ENCODE measurements at places on chromosomes 11 and 22. TPM values are rescaled to one million over a fixed set of nuclear protein-coding genes. Genes with fewer than 3 reads are reported as not detected.

The KCNQ1OT1 gene
- 0.36 TPM for total RNA-seq

The C11orf87 gene
- total RNA-seq = not detected

The FXYD2 gene
- not detected for total RNA-seq

The CSTF3 gene
- 19.6 TPM for total RNA-seq

The PRG3 gene
- total RNA-seq = not detected

The MACROD1 gene
- 36.7 TPM for total RNA-seq

The RAC2 gene
- total RNA-seq = 138 TPM

The ELMOD1 gene
- total RNA-seq = 0.20 TPM

The ART5 gene
- total RNA-seq = not detected

The ANKK1 gene
- 0.24 TPM for total RNA-seq

The LMO2 gene
- 0.12 TPM for total RNA-seq

The OLFML1 gene
- not detected for total RNA-seq

The HBE1 gene
- total RNA-seq = 4.6 TPM

The KCNJ4 gene
- not detected for total RNA-seq

GRCh38 chr11:38416141-38416540 is 1818.1 kb upstream of the RAG2 start:
- no peak for DNase-seq

- DNase-seq = peak; percentile 51
These were observed 59.8 kb downstream of the TMEM135 start for GRCh38 chr11:87097582-87097981.

DNA sequence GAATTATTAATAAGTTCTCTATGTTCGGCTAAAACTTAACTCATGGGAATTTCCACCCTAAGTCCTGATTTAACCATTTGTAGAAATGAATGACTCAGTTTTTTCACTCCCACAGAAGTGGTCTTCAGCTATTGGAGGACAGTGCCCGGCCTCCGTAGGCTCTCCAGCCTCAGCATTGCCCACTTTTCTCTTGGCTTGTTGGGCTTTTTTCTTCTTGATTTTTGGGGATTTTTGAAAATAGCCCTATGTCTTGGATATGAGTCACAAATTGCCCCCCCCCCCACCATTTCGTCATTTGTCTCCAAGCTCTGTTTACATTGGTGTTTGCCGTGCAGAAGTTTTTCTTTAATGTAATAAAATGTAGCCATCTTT is 66.7 kb downstream of the PACS1 start:
- peak; percentile 55 for DNase-seq

DNA sequence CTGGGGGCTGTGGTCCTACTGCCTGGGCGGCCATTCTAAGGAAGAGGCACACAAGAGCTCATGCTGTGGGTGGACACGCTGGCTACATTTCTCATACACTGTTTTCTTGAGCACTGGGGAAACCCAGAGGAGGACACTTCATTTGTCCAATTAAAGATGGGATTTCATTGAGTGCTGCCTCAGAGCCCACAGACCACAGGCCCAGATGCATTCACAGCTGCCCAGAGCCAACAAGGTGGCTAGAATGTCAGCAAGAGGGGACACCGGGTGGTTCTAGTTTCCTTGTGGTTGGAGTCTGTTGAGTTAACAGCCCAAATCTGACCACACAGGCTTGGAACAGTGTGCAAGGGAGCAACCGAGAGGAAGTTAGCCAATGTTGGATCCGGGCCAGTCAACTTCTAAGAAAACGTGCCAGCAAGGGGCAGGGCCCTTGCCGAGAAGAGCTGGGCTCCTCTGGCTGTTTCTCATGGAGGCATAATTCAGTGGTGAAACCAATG is 35.0 kb upstream of the SORL1 start:
- DNase-seq = peak; percentile 100

DNA sequence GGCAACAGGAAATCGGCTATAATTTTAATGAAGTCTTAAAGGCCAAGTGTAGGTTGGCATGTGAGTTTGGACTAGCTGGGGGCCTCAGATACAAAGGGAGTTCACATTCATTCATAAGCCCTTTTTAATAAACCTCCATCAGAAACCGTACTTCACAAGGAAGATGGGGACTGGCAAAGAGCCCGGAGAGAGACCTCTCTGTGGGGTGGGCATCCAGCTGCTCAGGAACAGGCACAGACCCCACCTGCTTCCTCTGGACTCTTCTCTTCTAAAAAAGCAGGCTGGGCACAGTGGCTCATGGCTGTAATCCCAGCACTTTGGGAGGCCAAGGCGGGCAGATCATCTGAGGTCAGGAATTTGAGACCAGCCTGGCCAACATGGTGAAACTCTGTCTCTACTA is 3.9 kb upstream of the ARFGAP3 start:
- DNase-seq = no peak

- peak; percentile 16 for DNase-seq
These were observed 582 bp downstream of the SREBF2 start for GRCh38 chr22:41833369-41834004.

DNA sequence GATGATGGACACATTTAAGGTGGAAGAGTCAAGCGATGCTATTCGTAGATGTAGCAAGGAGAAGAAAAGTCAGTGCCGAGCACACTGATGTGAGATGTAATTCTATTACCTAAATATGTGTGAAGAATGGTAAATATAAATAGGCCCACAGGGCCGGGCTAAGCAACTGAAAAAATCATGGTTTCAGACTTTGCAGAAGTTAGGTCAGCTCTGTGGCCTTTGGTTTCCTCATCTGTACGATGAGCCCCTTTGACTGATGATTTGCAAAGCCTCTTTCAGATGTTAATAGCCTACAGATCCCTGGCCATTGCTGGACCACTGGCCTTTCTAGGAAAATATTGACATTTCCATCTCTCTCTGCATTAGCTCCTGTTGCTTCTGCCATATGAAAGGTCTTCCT is 570.8 kb downstream of the OPCML start:
- DNase-seq = no peak

- no peak for DNase-seq
These were observed 37.5 kb downstream of the ATG16L2 start for GRCh38 chr11:72851726-72852125.

DNA sequence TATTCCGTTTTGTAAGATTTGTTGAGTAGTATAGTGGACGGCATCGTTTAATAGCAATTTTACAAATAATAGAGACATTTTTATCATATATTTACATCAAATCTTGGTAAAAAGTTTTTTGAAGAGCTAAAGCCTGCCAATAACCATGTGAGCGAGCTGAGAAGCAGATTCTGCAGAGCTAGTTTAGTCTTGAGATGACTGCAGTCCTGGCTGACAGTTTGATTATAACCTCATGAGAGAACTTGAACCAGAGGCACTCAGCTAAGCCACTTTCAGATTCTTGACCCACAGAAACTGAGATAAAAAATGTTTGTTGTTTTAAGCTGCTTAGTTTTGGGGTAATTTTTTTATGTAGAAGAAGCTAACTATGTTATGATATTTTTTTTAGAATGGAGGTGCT is 78.9 kb downstream of the PDE3B start:
- no peak for DNase-seq

GRCh38 chr11:37755521-37755920 is 1157.5 kb upstream of the RAG2 start:
- DNase-seq = no peak

DNA sequence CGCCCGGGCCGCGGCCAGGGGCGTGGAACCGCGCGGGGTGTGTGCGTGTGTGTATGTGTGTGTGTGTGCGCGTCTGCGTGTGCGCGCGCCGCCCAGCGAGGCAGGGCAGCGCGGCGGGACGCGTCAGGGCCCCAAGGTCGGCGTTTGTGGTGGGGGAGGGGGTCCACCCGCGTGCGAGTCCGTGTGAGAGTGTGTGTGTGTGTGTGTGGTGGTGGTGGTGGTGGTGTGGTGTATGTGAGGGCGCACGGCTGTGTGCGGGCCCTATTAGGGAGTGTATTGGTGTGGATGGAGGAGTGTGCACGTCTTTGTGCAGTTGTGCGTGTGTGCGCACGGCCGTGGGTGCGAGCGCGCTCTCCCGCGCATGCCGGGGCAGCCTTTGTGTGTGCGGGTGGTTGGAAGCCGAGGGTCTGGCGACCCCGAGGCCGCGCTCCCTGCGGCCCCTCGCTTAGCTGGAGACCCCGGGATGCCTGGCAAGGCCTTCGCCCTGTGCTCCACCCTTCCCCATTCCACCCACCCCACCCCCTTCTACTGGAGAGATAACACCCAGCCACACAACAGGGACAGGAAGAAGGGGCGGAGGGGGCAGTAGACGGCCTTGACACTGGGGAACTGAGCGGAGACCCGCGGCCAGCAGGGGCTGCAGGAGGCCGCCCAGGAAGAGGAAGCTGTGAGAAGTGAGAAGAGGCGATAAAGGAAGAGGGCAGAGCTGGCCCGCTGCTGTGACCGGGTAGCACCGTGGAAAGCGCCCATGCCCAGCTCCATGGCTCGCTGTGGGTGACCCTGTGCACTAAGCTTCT is 528 bp upstream of the ARRB1 start:
- peak; percentile 68 for DNase-seq

- peak; percentile 73 for DNase-seq
These were observed 19.4 kb upstream of the SNX32 start for GRCh38 chr11:65814131-65814985.

- DNase-seq = no peak
These were observed 150.2 kb downstream of the TEAD1 start for GRCh38 chr11:12824281-12825041.

DNA sequence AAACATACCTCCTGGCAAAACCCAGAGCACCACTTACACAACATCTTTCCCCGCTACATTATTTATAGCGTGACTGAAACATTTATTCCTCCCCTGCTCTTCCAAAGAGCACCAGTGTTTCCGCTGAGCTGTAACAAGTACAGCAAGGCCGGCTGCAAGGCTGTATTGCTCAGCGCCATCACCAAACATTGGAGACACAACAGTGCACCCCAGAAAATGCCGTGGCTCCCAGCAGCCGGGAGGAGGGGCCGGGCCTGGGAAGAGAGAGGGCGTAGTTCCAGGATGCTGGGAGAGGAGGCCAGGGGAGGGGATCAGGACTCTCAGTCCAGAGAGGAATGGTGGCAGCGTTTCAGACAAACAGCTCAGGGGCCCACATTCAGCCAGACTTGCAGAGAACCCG is 133.2 kb downstream of the DSCAML1 start:
- DNase-seq = no peak

GRCh38 chr22:19115628-19116027 is 6.6 kb downstream of the DGCR2 start:
- no peak for DNase-seq

GRCh38 chr11:126843096-126843495 is 157.5 kb downstream of the KIRREL3 start:
- no peak for DNase-seq

GRCh38 chr11:122852796-122853160 is 14.5 kb downstream of the CRTAM start:
- no peak for DNase-seq

- DNase-seq = no peak
These were observed 167.8 kb downstream of the RRAS2 start for GRCh38 chr11:14190992-14191778.

GRCh38 chr11:62048100-62048499 is 75.7 kb upstream of the INCENP start:
- no peak for DNase-seq

DNA sequence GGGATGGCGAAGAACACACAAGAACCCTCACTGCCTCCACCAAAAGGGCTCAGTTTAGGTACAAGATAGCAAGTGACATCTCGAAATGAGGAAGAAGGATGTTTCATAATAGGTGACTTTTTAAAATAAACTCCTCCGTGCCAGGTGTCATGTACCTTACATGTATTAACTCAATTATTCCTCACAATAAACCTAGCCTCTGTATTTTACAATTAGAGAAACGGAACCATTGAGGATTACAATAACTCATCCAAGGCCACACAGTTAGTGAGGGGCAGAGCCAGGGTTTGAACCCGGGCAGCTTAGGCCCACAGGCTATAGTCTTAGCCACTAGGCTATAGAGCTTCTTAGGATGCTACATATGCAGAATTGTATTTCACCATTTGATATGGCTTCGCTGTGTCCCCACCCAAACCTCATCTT is 965 bp upstream of the PAMR1 start:
- no peak for DNase-seq

- no peak for DNase-seq
These were observed 13.4 kb downstream of the SEC14L4 start for GRCh38 chr22:30492144-30492543.

DNA sequence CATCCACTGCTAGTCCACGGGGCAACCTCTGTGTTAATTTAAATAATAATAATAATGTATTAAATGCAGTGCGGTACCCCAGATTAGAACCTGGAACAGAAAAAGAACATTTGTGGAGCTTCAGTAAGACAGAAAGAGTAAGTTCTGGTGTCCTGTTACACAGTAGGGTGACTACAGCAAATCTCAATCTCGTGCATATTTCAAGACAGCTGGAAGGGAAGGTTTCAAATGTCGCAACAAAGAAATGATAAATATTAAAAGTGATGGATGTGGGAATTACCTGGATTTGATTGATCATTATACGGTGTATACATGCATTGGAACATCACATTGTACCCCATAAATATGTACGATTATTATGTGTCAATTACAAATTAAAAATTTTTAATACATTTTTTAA is 1.7 kb upstream of the RAC2 start:
- DNase-seq = no peak

GRCh38 chr11:1675536-1676228 is 21.3 kb upstream of the KRTAP5-6 start:
- no peak for DNase-seq

GRCh38 chr11:37598381-37598780 is 1000.3 kb upstream of the RAG2 start:
- DNase-seq = no peak

DNA sequence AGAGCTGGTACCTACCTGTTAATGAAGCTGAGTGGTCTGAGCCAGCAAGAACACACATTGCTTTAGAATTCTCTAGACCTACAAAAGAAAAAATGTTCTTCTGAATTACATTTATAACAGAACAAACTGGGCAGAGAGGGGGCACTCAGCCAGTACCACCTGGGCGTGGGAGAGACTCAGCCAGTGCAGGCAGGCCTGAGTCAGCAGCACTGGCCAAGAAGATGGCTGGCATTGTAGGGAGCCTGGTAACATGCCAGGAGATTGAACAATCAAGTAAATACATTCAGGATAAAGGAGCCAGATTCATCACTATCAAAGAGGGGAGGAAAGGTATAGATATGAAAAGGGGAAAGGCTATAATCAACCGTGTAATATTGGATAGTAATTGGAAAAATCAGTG is 19.9 kb downstream of the SERGEF start:
- no peak for DNase-seq

DNA sequence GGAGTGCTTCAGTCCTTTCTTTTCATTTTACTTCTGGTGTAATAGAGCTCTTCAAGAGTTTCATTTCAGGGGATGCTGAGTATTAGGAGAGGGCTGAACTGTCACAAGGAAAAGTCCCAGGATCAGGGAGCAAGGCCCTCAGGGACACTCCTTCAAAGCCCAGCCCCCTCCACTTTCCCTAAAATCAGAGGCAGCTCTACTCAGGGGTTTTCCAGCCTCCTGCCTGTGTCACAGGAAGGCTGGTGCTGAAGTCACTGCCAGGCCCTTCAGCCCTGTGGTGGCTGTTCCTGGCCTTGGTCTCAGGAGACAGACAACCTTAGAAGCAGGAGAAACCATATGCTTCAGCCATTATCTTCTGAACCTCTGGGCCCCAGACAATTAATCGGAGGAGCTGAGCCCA is 36.4 kb upstream of the KIRREL3 start:
- DNase-seq = no peak

GRCh38 chr11:70029115-70029860 is 48.8 kb upstream of the ANO1 start:
- DNase-seq = no peak

- no peak for DNase-seq
These were observed 187.4 kb upstream of the NAV2 start for GRCh38 chr11:19525276-19525675.

All from RPMI7951 (cell line).